ENCODE measurements at places on chromosomes 3 and 15.

- no peak for DNase-seq
Measured at GRCh38 chr15:88705769-88706165, 67.0 kb downstream of the ISG20 start.

GRCh38 chr3:50196253-50196801, 4.9 kb downstream of the GNAT1 start:
- DNase-seq: no peak

- no peak for DNase-seq
Measured at GRCh38 chr3:155739154-155739553, 5.7 kb downstream of the PLCH1 start.

DNA sequence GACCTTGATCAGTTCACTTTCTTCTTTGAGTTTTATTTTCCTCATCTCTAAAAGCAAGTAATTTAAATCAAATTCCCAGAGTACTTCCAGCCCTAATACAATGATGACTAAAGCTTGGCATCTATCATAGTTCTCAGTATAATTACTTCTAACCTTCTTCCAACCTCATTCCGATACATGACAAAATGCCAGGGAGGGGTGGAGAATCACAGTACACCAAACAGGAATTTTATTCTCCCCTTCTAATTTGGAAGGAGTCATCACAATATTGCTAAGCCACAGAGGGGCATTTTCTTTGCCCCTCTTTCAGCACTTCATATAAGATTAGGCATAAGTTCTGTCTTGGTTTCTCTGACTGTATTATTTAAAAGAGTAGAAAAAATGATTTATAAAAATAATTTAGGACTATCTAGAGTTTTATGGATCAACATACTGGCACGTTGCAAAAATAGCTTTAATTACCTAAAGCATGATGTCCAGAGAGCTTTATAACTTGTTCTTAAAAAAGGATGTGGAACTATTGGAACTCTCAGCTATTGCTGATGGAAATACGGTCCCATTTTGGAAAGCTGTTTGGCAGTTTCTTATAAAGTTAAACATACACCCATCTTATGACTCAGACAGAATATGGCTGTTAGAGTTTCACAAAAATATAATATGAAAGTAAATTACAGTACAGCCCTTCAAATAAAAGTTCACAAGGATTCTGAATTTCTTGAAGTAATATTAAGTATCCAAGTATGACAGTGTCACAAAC, 86.9 kb upstream of the UBE2E2 start:
- no peak for DNase-seq

DNA sequence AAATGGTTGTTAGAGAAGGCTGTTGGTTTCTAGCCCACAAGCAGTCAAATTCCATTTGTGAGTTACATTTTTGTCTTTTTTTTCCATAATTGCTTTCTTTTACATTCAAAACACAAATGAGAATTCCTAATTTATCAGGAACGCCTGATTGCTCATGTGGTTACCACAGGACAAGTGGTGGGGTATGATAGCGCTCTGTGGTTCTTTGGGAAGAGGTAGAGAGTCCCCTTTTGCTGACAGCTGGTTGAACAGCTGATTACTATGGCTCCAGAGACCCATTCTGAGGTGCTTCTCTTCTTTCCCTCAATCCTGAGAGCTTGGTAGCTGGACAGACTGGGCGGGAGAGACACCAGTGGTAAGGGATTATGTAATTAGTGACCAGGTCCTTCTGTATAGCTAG, 24.4 kb downstream of the CNOT10 start:
- no peak for DNase-seq

GRCh38 chr3:50275141-50275995, 3.5 kb upstream of the LSMEM2 start:
- no peak for DNase-seq

- DNase-seq: no peak
Measured at GRCh38 chr15:39784638-39785037, 2.0 kb upstream of the FSIP1 start.

DNA sequence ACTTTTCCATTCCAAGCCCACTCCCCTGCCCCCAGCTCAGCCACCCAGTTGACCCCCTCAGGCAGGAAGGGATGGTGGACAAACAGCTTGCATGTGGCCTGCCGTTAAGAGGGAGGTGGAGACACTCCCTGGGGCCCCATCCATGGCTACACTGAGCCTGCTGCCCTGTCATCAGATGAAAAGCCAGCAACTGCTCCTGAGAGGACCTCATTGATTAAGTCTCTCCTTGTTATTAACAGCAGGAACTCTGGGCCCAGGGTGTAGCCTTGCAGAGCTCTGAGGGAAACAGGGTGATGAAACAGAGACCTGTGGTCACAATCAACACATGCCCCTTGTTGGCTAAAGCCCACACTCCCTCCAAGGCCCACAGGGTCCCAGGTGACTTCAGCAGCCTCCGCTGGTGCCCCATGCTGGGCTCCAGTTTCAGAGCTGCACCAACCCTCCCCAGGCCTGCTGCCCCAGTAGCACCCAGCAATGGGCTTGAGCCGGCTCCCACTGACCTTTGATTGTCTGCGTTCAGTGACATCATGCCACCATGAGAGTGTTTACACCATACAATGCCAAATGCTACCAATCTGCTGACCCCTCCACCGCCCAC, 22.3 kb upstream of the TLE3 start:
- DNase-seq: no peak

DNA sequence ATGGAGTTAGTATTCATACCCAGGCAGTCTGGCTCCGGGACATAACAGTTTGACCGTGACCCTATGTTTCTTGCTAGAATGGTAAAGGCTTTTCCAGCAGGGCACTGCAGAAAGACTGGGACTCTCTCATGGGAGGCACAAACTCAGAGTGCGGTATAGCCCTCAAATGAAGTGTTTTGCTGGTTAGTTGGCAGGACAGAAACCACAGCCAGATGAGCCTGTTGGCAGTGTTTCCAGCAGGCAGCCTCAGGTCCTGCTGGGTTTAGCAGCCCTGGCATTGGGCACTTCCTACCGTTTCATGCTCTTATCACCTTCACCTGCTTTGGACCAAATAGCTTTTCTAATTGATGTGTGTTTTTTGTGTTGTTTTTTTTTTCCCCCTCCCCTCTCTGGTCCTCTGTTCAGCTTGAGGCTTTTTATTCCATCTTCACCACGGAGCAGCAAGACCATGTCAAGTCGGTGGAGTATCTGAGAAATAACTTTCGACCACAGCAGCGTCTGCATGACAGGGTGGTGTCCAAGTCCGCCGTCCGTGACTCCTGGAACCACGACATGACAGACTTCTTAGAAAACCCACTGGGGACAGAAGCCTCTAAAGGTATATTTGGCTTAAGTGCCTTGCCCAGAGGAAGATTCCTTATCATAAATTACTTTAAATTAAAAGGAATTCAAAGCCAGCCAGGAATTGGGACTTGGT, 205.6 kb downstream of the FEZF2 start:
- DNase-seq: no peak

GRCh38 chr3:83953417-83954089, 1005.2 kb upstream of the CADM2 start:
- no peak for DNase-seq

GRCh38 chr3:130711565-130712324, 34.9 kb downstream of the PIK3R4 start:
- DNase-seq: no peak

DNA sequence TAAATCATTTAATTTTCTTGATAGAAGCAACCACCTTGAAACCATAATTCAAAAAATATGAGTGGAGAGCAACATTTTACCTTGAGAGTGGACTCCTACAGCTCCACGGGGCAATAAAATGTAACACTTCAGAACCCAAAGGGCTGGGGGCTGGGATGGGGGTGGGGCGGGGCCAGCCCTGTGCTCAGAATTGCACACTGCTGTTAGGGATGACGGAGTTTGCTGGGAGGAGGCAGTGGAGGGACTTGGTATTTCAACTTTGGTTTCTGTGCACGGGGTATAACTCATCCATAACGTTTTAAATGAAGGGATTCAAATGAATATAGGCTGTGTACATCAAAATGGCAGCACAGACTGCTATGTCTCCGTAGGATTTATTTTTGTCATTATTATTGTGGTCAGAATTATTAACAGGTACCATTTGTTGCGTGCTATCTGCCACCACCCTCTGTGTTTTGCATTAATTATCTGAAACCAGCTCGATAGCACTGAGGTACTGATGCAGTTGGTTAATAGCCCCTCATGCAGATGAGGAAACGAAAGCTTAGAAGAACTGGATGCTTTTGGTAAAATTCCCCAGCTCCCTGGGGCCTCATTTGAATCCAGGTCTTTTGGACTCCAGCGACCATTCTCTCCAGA, 29.4 kb upstream of the WNT5A start:
- no peak for DNase-seq

- DNase-seq: no peak
Measured at GRCh38 chr15:100909989-100910955, 8.9 kb upstream of the LRRK1 start.

- no peak for DNase-seq
Measured at GRCh38 chr3:102018551-102018950, 169.2 kb downstream of the NFKBIZ start.

DNA sequence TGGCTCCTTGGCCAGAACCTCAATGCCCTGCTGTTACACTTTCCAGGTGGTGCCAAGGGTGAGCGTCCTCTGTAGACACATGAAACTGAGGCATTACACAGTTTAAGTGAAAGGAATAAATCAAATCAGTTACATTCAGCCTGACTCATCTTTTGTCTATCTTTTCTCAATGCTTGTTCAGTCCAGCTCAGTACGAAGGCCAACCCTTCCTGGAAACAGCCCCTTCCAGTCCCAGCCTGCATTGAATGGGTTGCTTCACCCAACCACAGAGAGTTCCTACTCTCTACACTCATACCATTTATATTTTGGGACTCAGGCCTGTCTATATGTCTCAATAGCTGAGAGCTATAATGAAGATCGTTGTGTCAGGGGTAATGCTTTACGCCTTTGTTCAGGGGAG, 363.6 kb downstream of the RORA start:
- no peak for DNase-seq

DNA sequence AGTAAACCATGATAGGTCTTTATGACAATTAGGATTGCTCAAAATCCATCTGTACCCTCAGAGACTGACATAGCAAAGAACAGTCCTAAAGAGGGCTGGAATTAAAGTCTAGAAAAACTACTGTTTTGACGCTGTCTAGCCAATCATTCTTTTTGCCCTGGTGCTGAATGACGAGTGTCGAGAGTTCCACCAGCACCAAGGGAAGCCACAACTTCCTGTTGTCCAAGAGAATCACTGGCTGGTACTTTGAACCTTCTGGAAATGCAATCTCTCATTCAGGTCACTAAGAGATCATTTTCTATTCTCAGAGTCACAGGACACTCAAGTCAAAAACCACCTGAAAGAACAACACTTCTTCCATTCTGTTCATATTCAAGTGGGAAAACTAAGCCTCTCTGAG, 37.7 kb downstream of the FBN1 start:
- DNase-seq: no peak

- DNase-seq: no peak
Measured at GRCh38 chr3:111803123-111803593, 55.9 kb upstream of the PHLDB2 start.

DNA sequence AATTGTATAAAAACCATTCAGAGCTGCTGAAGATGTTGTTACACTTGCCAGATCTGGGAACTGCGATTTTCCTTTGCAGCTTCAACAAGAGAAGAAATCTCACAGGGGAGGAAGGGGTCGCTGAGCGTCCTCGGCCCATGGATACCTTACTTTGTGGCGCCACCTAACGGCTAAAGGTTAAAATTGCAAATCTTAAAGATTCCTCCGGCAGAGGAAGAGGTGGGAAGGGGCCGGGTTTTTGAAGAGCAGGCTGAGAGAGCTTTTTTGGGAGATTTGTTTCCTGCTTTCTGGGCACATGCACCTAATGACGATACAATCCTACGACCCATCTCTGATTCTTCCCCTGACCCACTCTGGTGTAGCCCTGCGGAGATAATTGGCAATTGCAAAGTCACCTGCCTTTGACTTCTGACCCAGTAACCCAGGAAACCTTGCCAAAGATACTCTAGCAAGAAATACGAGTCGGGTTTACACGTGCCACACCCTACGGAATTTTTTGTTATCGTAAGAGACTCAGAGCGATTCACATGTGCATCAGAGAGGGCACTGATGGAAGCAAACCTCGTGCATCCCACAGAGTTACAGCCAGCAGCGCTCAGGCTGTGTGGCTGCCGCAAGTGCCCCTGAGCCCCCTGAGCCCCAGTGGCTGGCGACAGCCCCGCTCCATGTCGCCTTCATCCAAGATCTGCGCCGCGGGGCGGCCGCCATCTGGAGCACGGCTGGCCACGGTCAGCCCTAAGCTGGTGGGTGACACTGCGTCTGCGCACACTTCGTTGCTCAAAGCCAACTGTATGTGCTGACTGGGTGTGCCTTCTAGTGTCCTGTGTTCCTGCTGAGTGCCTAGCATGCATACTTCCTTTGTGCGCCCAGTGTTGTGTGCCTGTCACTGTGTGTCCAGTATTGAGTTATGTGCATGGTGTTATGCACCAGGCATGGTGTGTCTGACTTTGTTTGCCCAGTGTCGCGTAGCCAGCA, 55.2 kb upstream of the CHRNA7 start:
- peak; percentile 37 for DNase-seq

GRCh38 chr3:23880703-23881339, 36.0 kb downstream of the NKIRAS1 start:
- DNase-seq: no peak

GRCh38 chr3:45988804-45989203, 6.8 kb downstream of the FYCO1 start:
- no peak for DNase-seq

- DNase-seq: no peak
Measured at GRCh38 chr3:3258281-3258680, 78.8 kb upstream of the CRBN start.

- no peak for DNase-seq
Measured at GRCh38 chr3:138842483-138843188, 7.9 kb upstream of the PIK3CB start.

GRCh38 chr3:59364496-59364895, 314.7 kb upstream of the CFAP20DC start:
- DNase-seq: no peak

DNA sequence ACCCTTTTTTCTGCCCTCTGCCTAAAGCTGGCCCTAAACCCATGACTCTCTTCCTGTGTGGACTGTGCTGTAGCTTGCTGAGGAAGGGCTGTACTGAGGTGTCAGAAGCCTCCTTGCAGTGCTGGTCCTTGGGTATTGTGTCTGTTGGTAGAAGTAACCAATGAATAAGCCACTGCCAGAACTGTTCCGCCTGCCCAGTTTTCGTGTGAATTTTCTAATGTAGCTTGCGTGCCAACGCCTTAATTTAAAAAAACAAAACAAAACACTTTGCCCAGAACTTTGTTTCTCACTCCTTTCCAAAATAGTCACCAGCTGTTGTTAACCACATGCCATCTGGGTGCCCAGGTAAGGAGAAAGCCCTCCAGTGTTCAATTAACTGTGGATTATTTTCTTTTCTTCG, 101.9 kb downstream of the KLHL25 start:
- DNase-seq: no peak

DNA sequence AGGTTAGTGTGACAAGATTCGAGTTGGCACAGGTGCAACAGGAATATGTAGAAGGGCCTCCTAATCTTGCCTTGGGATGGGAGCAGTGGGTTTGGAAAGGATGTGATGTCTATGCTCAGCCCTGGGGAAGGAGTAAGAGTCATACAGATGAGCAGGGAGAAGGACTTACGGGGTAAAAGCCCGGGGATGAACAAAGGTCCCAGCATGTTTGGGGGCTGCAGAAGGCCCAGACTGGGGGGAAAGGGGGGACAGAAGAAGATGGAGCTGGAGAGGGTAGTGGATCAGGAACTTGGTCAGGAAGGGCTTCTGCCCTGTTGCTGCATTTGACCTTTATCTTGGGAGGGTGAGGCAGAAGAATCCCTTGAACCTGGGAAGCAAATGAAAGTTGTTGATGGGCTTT, 240.1 kb upstream of the ST8SIA2 start:
- no peak for DNase-seq
